Stimulated activated CD4-positive, alpha-beta T cell treated with anti-CD3 and anti-CD28 coated beads, Interleukin-15, amount 100 ng/mL, for 24 hours (primary cell): ENCODE measurements at places on chromosomes 1 and 21.

- DNase-seq = no peak
These were observed 2.7 kb upstream of the NEGR1 start for GRCh38 chr1:72285074-72285425.

- no peak for DNase-seq
These were observed 107.0 kb downstream of the SLC5A9 start for GRCh38 chr1:48329486-48329885.

DNA sequence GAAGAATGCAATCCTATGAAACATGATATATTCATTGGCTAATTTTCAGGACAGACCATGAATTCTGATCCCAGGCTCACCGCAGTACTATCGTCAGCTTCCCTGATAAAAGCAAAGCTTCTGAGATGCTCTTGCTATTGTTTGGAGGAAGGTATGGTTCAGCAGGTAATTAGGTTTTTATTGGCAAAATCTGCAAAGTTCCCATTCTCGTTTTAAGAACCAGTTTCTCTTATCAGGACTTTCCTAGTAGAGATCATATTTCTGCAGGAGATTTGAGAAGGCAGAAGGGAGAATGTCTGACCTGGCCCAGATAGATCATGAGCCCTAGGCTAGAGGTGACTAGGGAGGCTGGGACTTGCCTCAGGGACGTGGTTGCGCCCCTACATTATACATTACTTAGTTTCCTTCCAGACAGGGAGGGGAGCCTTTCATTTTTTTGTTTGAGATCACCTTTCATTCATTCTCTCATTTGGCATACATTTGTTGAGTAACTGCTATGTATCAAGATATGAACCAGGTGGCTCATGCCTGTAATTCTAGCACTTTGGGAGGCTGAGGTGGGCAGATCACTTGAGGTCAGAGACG, 108.8 kb downstream of the NRIP1 start:
- no peak for DNase-seq

- no peak for DNase-seq
These were observed 119.2 kb upstream of the SPATA6 start for GRCh38 chr1:48591181-48591580.

DNA sequence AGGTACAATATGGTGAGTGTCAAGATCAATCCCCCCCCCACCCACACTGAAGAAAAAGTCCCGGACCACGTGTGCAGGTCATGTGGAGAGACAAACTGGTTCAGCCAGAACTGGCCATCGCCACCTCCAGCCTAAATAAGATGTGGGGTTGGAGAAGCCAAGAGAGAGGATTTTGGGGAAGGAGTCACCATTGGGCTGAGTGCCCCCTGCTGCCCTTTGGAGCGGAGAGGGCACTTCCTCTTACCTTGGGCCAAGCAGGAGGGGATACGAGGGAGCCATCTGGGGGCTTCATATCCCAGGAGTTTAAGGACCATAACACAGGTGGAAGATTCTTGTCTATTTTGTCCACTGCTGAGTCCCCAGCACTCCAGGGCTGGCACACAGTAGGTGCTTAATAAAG, 2.6 kb upstream of the TNFRSF1B start:
- no peak for DNase-seq

- peak; percentile 52 for DNase-seq
These were observed 89.0 kb downstream of the URB2 start for GRCh38 chr1:229714964-229715603.

GRCh38 chr1:34829250-34829649, 30.3 kb downstream of the SMIM12 start:
- no peak for DNase-seq

DNA sequence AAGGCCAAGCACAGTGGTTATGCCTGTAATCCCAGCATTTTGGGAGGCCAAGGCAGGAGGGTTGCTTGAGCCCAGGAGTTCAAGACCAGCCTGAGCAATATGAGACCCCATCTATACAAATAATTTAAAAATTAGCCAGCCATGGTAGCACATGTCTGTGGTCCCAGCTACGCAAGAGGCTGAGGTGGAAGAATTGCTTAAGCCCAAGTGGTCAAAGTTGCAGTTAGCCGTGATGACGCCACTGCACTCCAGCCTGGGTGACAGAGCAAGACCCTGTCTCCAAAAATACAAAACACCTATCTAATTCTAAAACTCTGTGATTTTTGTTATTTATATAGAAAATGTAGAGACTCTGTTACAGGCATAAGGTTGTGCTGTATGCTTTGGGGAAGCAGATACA, 44.2 kb upstream of the ZYG11A start:
- no peak for DNase-seq

- no peak for DNase-seq
These were observed 29.3 kb downstream of the CRYZ start for GRCh38 chr1:74703386-74704182.

DNA sequence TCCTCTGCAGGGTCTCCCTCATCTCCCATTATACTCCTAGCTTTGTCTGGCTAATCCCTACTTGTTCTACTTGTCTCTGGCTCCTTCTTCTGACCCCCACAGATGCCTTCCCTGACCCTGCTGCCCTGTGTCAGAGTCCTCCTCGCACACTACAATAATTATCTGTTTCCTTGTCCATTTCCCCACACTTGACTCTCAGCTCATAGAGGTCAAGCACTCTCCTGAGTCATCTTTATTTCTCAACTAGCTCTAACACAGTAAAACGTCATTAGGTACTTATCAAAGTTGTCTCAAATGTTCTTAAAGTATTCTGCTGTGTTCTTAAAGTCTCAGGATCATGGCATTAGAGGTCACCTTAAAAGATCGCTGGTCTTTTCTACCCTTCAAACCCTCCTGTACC, 47.1 kb downstream of the C8A start:
- no peak for DNase-seq

GRCh38 chr1:220685879-220686278, 4.3 kb upstream of the C1orf115 start:
- DNase-seq = no peak

DNA sequence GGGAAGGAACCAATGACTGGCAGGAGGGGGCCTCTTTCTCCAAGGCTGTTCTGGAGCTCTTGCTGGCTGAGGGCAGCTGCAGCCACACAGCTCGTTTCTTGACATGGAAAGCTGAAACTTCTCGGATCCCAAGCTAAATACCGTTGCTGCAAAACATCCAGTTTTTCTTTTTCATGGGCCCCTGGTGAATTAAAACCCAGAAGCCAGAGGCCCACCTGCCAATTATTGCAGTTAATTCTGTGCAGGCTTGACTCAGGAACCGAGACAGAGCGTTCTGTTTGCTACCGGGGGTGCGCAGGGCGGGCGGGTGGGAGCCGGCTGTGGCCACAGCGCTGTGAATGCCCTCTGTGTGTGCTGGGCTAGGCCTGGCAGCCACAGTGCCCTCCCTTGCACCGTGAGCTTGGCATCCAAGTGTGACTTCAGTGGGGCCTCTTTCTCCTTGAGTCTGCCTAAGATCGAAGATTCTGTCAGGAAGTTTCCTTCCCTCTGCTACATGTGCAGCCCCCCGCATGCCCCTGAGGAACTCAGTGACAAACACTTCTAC, 19.9 kb upstream of the KCNE2 start:
- DNase-seq = no peak

DNA sequence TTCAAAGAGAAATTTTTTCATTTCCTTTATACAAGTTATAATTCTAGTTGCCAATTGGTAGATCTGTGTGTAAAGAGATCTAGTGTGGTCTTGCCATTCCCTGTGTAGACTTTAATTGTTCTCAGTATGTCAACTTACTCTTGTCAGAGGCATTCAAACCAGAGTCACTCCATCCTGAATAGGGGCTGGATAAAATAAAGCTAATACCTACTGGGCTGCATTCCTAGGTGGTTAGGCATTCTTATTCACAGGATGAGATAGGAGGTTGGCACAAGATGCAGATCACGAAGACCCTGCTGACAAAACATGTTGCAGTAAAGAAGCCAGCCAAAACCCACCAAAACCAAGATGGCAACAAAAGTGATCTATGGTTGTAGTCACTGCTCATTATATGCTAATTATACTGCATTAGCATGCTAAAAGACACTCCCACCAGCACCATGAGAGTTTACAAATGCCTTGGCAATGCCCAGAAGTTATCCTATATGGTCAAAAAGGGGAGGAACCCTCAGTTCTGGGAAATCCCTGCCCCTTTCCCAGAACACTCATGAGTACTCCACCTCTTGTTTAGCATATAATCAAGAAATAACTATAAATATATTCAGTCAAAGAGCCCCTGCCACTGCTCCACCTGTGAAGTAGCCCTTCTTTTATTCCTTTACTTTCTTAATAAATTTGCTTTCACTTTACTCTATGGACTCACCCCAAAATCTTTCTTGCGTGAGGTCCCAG, 74.0 kb upstream of the ADAMTS5 start:
- DNase-seq = no peak

DNA sequence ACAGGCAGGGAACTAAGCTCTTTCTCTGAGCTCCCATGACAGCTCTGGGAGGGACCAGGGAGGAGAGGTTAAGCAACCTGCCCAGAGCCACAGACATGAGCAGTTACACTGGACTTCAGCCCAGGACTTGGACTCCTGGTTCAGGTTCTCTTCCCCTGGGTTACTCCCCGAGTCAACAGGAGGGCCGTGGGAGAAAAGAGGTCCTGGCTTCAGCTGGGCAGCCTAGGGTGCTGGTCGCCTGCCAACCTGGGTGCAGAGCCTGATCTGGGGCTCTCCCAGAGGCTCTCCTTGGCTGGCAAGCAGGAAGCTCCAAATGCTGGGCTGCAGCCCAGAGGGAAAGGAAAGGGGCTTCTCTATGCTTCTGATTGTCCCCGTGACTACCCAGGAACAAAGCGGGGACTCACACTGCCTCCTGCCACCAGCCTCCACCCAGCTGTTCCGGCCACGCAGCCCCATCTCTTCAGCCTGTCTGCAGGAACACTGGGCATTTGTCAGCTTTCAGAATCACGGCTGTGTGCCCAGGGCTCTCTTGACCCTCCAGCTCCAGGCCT, 141.8 kb downstream of the HIVEP3 start:
- DNase-seq = no peak

DNA sequence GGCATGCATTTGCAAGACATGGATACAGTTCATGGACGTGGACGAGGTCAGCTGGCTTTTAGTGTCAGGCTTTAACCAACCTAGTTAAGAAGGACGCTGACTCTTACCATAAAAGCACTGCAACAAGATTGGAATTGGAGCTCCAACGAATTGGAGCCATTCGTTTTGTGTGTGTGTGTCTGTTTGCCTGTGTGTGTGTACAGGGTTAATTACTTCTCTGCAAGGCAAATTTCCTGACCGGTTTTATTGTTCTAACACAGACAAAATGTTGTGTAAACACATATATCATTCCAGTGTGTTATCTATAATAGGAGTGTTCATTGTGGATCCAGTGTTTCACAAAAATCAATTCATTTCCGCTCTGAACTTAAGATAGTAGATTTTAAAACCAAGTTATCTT, 7.9 kb downstream of the ITSN1 start:
- DNase-seq = no peak

DNA sequence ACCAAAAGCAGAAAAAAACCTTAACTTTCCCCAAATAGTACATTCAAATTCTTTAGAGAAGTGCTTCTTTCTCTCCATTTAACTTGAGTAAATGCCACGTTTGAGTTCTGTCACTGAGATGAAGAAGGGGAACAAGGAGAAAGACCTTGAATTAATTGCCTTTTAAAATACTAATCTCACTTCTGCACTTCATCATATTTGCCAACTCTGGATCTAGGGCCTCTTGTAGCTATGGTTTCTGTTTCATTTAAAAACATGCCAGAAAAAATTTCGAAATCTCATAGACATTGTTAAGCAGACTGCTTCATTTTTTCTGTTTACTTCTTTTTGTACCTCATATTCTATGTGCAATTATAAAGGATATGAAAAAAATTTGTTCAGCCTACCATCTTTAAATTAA, 24.6 kb downstream of the MIXL1 start:
- DNase-seq = no peak

GRCh38 chr21:40830836-40831235, 16.1 kb downstream of the DSCAM start:
- no peak for DNase-seq

GRCh38 chr1:198771563-198772153, 132.8 kb downstream of the PTPRC start:
- no peak for DNase-seq

DNA sequence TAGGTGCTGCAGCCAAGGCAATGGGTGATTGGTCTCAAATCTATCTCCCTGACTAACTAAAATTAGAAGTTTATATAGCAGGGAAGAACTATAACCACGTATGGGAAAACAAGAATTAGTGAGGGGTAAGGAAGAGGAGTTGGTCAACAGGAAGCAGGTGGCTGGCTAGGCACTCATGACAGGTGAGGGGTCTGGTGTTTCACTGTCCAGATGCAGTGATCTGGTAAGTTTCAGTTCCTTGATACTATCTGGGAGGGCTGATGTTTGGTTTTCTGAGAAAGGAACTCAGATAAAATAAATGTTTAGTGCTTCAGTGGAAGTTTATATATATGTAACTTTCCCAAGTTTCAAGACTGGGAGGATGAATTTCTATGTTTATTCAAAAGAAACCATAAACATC, 11.6 kb upstream of the POU2F1 start:
- no peak for DNase-seq

DNA sequence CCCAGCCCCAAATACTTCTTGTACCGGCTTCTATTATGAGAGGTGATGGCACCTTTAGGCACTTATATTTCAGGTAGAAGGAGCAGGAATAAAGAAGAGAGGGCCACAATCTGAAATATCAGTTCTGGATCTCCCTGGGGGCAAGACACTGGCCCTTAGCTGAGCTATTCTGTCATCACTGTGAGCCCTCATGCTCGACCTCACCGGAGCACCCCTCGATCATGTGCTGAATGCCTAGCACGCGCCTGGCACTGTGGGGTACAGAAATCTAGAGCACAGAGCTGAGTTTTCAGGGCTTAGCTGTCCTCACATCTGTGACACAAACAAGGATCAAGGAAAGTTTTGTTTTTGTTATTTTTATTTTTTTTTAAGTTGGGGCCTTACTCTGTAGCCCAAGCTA, 7.6 kb upstream of the MX1 start:
- DNase-seq = no peak

DNA sequence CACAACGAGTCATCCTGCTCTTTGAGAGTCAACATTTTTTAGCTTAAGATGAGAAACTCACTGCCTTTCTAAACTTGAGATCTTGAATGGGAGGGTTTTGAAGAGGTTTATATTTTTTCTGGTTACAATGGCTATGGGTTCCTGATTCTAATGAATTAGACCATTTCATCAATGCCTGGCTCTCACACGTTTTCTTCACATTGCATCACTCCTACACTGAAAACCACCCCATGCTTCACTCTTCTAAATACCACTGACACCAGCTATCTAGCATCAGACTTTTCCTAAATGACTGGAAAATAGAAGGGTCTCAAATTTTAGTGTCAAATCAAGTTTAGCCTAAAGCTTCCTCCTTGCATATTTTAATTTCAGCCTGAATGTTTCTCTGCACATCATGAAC, 606.1 kb upstream of the USP24 start:
- no peak for DNase-seq

DNA sequence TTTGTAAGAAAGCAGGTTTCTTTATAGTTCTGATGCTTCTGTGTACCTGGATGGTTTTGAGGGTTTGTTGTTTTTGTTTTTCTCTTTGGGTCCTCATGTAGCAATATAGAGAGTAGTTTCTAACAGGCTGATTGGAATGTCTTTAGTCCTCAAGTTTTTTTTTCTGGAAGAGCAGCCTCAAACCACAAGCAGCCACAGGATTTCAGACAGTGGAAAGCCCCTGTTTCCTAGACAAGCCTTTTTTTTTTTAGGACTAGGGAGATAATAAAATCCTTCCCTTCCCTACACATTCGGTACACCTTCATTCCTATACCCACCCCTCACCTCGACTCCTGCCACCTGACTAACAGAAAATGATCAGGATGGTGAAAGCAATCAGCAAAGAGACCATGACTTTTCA, 47.6 kb downstream of the ACP6 start:
- no peak for DNase-seq
